HEK293T (cell line): ENCODE measurements at places on chromosomes 7 and 10.

DNA sequence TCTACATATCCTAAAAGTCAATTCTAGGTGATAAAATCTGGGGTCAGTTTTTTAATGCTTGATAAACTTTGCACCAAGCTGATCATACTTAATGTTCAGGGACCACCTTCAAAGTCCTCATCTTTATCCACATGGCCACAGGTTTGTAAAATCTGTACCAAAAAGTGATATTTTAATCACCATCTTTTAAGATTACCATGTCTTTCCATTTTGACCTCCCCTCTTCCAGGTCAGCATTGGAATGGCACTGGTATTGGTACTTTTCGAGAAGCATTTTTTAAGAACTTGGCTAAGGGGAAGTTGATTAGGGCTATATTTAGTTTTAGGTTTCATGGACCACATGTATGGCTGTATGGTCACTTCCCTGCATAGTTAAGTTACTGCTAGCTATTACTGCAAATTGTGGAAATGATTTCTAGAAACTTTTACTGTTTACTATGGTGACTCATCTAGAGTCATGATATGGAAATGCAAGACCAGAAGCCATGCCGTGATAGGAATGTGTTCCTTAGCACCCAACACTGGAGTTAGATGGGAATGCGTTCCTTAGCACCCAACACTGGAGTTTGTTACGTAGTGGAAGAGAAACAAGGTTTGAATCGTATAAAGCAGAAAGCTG lies 50.8 kb upstream of the ABLIM1 start:
- no peak for DNase-seq

DNA sequence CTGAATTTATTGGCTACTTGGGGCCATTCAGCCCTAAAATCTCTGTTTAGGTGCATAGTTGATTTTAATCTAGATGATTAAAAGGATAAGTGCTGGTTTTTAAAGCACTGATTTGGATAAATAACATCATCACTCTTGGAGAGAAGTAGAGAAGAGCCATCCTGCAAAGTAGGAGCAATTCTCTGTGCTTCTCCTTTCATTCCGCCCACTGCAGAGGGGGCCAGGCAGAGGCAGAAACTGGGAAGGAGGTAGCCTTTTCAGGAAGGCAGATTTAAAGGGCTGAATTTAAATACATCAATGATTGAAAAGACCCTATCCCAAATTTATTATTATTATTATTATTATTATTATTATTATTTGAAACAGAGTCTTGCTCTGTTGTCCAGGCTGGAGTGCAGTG lies 14.1 kb downstream of the MAP3K8 start:
- no peak for DNase-seq

DNA sequence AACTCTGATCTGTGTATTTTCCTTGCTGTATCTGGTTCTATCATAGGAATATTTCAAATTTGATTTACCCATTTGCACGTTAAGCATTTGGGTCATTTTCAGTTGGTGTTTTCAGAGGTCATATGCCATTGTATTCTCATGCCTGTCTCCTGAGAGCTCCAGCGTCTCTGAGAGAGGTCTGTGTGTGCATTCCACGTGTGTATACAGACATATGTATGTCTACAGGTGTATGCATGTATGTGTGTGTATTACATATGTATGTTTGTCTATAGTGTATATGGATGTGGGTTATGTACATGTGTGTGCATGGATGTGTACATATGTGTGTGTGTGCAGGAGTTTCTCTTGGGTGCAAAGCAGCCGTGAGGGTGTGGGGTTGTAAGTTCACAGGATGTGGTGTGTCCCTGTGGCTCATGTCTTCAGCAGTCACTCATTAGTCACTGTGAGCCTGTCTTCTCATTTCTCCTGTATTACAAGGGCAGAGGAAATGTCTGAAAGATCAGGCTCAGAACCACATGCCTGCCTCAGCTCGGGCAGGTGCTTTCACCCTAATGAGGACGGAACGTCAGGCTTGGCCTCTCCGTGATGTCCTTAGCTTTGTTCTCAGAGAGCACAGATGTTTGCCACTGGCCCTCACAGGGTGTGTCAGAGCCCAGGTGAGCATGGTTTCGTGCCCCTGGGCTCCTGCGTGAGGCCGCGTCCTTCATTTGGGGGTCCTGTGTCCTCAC lies 101.6 kb downstream of the NKX6-2 start:
- DNase-seq, result no peak

GRCh38 chr7:74441801-74442200 lies 11.9 kb upstream of the GTF2IRD1 start:
- no peak for DNase-seq

DNA sequence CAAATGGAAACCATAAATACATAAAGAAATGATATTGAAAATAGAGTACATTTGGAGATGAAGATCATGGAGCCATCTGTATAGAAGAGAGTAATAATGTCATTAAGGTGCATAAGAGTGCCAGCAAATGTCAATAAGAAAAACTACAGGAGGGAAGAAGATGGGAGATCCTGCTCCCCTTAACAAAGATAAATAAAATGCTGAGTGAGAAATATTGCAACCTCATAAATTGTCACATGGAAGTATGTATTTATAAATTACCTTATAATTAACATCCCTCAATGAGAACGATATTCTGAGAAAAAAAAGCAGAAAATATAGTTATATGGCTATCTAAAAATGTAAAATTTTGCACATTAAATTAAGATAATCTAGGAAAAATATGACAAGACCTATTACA lies 155.2 kb upstream of the PRSS1 start:
- no peak for DNase-seq

DNA sequence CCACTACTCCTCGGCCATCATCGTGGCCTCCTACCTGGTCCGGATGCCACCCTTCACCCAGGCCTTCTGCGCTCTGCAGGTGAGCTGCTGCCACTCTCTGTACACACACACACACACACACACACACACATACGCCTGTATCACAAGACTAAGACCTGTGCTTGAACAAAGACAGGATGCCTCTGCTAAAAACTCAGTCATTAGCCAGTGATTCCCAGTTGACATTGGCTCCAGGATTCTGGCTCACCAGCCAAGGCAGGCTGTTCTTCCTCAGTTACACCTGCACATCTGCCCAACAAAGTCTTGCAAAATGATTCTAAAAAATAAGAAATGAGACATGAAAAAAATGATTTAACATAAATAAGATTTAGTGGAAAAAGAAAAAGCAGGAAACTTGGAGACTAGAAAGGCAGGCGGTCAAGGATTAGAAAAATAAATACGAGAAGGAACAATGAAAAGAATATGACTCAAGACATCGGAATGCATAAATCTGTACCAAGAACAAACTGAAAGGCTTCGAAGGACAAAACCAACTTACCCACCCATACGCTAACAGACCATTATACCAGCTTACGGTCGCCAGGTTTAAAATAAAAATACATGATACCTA lies 7.4 kb upstream of the LRRC18 start:
- no peak for DNase-seq

- no peak for DNase-seq
Observed at GRCh38 chr7:159061674-159062212, 82.9 kb downstream of the VIPR2 start.

GRCh38 chr10:88670497-88670896 lies 6.3 kb downstream of the LIPF start:
- DNase-seq, result no peak

- DNase-seq, result no peak
Observed at GRCh38 chr10:100904917-100905316, 7.8 kb upstream of the SLF2 start.

GRCh38 chr7:20217193-20217948 lies at the start of gene MACC1:
MACC1 (minus strand) TSS chr7:20217384; CDS start chr7:20161862, 55,522 bp downstream.
- no peak for DNase-seq

DNA sequence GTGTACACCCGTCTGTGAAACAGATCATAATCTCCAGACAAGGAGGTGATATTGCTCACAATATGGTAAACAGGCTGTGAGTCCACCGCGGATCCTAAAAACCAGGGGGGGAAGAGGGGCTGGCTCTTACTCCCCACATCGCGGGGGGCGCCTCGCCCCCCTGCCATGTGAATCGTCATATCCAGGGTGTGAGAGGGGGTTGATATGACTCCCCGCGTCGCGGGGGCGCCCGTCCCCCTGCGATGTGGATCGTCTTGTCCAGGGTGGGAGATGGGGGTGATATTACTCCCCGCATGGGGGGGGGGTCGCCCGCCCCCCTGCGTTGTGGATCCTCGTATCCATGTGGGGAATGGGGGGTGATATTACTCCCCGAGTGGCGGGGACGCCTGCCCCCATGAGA lies 30.9 kb downstream of the OCM2 start:
- no peak for DNase-seq

DNA sequence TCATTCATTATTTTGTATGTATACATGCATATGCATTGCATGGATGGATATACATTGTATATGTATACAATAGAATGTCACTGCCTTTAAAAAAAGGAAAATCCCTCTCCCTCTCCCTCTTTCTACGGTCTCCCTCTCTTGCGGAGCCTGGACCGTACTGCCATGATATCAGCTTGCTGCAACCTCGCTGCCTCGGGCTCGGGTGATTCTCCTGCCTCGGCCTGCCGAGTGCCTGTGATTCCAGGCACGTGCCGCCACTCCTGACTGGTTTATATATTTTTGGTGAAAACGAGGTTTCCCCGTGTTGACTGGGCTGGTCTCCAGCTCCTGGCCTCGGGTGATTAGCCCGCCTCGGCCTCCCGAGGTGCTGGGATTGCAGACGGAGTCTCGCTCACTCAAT lies 24.4 kb downstream of the IPMK start:
- DNase-seq, result no peak

GRCh38 chr7:107982042-107982840 lies 20.7 kb downstream of the LAMB1 start:
- DNase-seq, result no peak

GRCh38 chr10:89845541-89846280 lies 144.3 kb downstream of the KIF20B start:
- no peak for DNase-seq

- no peak for DNase-seq
Observed at GRCh38 chr10:47176206-47176902, 123.6 kb upstream of the GDF10 start.

DNA sequence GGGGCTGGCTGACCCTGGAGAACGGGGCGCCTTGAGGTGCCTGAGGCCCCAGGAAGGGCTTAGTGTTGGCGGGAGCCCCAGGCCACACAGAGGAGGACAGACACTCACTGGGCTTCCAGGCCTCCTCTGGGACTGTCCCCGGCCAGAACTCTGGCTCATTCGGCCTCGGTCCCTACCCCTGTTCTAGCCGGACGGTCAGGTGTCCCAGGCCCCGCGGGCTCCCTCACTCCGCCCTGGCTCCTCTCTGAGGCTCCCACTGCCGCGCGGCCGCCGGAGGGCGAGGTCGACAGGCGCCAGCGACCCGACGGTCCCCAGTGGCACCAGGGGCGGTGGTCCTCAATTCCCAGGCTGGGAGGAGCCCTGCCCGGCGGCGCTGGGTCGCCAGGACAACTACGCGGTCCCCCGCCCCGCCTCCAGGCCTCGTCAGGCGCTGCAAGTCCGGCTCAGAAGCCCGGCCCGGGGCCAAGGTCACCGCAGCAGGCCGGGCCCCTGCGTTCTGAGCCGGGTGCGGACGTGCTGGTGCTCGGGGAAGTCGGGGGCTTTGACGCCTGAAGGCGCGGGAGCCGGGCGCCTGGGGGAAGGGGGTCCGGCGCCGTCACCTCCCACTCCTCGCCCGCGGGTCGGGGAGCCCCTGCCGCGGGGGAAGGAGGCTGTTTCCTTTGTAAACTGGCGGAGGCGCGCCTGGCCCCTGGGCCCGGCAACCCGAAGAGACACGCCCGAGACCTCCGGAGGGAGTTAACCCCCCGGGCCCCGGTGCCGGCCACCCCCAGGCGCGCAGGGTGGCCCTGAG lies 1.1 kb upstream of the PWWP2B start:
- no peak for DNase-seq

DNA sequence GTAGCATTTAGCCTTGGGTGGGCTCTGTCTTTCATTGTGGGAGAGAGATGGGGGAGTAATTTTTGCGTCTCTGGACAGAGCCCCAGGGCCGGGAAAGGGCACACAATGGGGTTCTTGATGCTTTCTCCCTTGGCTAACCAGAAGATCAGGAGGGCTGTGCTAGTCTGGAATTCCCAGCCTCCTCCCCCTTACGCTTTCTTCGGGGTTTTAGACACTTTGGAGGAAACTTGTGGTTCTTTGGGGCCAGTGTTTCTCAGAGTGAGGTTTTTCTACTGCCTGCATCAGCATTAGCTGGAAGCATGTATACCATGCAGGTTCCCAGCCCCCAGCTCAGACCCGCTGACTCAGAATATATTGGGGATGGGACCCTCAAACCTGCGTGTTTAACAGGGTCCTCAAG lies 7.0 kb downstream of the NEURL1 start:
- DNase-seq, result no peak

DNA sequence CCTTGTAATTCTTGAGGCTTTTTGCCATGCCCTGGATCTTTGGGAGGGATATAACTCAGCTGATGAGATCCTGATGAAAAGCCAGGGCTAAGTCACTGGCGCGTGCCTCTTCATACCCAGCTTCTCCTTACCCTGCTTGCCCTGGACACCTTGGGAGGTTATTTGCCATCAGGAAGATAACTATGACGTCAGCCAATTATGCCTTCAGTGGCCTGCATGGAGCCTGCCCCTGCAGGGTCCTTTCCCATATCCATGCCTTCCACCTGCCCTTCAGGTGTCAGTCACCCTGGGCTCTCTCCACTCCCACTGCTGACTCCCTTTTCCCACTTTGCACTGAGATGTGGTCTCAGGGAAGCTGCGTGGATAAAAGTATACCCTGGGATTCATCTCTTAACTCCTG lies 520.1 kb downstream of the SORCS3 start:
- no peak for DNase-seq

GRCh38 chr7:72416846-72417245 lies 4.7 kb upstream of the CALN1 start:
- no peak for DNase-seq

- DNase-seq, result no peak
Observed at GRCh38 chr10:88702848-88703597, 3.0 kb upstream of the LIPK start.

- no peak for DNase-seq
Observed at GRCh38 chr10:103232772-103233488, 12.8 kb upstream of the RPEL1 start.

- no peak for DNase-seq
Observed at GRCh38 chr7:108189733-108190388, 59.7 kb upstream of the LAMB4 start.

DNA sequence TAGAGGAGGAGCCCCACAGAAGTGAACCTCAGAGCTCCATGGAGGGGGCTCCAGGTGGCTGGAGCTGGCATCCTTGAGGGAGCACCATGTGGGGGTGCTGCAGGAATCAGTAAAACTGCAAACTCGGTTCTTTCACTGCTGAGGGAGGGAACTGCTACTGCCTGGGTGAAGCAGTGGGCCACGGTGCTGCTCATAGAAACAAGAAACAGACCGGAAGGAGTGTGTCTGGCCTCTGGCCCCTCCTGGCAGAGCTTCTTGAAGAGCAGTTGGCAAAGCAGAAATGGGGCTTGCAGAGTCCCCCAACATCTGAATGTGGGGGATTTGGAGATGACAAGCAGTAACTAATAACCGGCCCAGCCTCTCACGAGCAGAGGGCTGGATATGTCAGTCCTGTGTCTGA lies 23.8 kb downstream of the TACC2 start:
- no peak for DNase-seq

GRCh38 chr7:47049234-47049774 lies 532.6 kb downstream of the TNS3 start:
- no peak for DNase-seq
